ENCODE measurements at places on chromosomes 3 and 15.
A peak's percentile ranks its signal among the peaks of the same experiment; 100 is the strongest.

DNA sequence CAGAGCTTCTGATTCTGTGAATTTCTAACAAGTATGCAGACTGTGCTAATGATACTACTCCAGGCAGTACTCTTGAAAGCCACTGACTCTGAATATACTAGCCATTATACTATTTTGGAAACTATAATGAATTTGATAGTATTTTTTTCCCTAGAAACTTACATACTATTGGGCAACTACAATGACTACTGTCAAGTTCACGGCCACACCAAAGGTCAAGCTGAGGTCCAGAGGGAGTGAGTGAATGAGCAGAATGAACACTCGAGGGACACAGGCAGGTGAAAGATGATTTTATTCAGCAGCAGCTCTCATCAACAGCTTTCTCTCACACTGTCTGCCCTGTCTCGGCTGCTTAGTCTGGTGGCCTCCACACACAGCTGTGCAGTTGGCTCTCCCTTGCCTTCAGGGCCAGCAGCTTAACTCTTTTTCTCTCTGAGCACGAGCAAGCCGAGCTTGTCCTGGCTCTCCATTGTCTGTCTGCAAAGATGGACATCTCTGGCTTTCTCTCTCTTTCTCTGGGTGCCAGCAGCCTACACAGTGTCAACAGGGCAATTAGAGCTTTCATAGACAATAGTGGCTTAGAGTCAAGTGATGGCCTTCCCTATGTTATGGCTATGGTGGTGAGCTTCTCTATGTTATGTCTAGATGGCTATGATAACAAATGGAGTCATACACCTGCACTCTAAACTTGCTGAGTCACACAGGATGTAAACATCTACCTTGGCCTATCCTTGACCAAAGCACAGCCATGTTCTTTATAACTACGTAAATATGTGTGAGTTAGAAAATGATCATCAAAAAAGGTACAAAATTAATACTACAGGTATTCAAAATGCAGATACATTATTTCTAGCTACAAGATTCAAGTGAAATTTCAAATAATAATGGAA, 362.4 kb downstream of the CGGBP1 start:
- no peak for DNase-seq

DNA sequence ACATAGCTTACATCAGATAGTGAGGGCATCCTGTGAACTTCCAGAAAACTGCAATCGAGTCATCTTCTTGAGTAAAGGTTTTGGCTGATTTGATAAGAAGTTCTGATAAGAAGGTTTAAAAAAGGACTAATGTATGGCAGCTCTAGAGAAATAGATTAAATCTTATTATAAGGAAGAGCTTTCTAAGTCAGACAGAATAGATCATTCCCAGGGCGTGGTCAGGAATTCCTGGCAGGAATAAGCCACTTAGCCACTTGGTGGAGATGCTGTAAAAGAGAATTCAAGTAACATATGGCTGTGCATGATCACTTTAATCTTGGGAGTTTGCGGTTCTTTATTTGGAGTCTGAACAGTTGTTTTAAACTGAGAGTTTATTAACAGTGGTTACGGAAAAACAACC, 17.4 kb downstream of the PGBD4 start:
- no peak for DNase-seq

DNA sequence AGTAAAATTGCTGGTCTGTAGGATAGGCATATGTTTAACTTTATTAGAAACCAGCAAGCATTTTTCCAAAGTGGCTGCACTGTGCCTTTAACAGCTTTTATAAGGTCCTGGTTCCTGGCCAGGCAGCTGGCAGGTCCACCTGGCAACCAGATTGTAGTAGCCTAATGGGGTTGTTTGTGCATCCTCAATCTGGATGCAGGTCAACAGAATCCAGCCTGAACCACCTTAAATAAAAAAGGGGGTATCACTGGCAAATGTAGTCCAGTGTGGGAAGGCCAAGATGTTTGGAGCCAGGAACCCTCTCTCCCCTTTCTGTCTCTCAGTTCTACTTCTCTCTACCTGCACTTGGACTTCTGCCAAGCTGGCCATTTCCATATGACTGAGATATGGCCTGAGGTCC, 200.3 kb downstream of the ZNF621 start:
- no peak for DNase-seq

GRCh38 chr3:190092250-190092649, 28.4 kb downstream of the P3H2 start:
- peak; percentile 54 for DNase-seq

DNA sequence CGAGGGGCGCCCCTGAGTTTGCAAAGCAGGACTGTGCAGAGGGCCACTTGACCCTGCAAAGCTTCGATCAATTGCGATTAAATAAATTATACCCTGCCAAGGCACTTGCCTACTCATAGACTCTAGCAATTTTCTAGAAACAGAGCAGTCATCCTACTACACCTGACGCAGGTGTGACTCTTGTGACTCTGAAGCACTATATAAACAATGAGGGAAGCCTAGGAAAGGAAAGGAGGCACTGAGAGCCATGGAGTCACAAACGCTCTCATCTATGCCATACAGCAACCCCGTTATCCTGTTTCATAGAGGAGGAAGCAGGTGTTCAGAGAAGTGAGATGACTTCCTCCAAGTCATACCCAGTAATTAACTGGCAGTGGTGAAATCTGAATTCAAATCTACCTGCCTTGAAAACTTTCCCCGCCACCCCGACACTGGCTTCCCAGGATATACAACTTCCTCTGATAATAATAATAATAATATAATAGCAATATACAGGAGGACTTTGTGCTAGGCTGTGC, 14.4 kb downstream of the ARHGEF3 start:
- no peak for DNase-seq

GRCh38 chr3:194396859-194397756, 2.0 kb downstream of the GP5 start:
- DNase-seq = no peak

All from Kasumi-1 (cell line).